ENCODE measurements at places on chromosomes 6 and 20.

DNA sequence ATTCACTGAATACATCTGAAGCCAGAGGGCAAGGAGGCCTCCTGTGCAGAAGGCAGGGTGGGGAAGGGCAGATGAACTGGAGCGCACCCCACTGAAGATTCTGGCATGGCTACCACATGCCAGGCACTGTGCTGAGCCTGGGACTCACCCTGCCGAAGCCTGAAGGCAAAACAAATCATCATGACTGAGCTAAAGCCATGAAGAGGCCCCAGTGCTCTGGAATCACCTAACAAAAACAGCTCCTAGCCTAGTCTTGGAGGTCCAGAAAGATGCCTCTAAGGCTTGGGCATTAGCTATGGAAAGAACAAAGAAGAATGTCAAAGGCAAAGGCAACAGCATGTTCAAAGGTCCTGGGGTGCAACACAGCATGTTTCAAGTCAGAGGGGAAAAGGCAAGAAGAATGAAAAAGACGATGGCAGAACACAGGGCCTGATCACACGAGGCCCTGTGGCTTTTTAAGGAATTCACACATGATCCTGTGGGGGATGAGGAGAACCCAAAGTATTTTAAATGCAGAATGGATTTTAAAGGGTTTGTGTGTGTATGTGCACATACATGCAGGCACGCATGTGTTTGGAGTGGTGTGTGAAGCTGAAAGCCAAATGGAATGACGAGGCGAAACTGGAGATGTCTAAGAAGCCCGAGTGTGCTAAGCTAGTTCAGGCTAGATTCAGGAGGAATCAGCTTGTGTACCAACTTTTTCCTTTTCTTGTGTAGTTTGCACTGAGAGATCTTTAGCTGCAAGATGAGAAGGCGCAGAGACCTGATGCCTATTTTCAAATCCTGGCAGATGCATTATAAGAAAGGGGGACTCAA, 261.4 kb downstream of the ZNF217 start:
- DNase-seq = no peak

DNA sequence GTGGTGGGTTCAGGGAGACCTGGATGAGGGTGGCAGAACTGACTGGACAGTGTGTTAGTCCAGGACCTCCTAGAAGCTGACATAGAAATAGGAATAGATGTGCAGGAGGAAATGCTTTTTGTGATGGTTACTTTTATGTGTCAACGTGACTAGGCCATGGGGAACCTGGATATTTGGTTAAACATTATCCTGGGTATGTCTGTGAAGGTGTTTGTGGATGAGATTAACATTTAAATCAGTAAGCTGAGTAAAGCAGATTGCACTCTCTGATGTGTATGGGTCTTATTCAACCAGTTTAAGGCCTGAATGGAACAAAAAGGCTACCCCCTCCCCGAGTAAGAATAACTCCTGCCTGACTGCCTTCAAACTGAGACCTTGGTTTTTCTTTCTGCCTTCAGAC, 219.3 kb downstream of the DHX35 start:
- no peak for DNase-seq

DNA sequence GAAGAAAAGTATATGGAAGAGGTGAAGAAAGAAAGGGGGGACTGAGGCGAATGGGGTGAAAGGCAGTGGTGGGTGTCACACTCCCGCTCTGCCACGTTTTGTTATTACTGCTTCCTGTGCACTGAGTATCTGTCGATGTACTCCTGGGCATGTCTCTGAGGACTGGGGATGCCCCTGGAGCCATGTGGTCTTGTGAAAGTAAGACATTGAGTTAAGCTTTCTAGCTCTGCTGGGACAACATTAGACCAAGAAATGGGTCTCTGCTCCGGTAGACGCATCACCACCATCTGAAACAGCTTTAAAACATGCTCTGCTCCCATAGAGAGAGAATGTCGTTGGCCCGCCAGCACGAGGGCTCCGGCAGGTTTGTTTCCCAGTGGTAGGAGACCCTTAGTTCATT, 40.0 kb downstream of the IRF4 start:
- DNase-seq = no peak

DNA sequence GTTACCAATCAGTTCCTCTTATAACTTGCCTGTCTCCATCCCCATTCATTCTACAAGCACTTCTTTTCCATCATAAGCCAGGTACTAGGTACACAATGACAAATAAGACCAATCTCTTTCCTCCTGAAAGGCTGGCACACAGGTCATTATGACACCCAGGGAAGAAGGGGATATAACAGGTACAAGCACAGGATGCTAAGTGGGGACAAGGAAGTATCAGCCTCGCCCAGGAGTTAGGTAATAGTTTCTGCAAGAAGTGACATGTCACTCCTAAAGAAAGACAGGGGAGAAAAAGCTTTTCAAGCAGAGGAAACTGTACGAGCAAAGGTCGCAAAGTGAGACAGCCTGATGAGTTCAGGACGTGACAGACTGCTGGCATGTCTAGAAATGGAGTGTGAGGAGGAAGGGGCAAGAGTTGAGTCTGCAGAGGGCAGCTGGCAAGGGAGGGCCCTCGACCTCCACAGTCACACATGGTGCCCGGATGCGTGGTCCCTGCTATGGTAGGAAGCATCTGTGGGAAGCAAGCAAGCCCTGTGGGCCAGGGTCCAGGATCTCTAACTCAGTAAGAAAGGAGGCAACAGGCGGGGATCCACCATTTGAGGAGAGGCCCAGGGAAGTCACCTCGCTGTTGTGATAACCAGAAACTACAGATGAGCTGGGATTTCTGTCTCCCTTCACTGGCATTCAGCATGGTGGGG, 40.4 kb downstream of the GPLD1 start:
- no peak for DNase-seq

- DNase-seq = no peak
Observed at GRCh38 chr6:20707870-20708269, 173.6 kb downstream of the CDKAL1 start.

DNA sequence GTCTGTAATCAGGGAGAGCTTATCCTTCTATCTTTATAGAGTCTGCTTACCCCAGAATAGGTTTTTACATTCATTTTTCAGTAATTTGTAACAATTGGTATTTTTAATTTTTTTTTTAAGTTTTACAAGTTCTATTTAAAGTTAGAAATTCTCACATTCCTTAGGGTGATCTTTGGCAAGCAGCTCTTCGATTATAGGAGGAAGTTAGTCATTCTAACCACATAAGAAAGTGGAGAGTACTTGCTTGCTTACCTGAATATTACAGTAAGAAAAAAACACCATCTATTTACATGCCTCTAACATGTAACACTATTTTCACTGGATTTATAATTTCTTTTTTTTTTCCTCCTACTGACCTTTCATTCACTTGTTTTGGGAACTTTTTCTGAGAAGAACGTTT, 6.7 kb downstream of the TSHZ2 start:
- DNase-seq = no peak

- no peak for DNase-seq
Observed at GRCh38 chr20:61844621-61845020, 221.1 kb downstream of the TAF4 start.

DNA sequence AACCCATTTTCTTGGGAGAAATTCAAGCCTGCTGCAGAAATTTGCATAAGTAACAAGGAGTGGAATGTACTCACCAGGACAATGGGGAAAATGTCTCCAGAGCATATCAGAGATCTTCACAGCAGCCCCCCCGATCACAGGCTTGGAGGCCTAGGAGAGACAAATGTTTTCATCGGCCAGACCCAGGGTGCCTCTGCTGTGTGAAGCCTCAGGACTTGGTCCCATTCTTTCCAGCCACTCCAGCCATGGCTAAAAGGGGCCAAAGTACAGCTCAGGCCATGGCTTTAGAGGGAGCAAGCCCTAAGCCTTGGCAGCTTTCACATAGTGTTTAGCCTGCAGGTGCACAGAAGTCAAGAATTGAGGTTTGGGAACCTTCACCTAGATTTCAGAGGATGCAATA, 1463.0 kb downstream of the HACE1 start:
- DNase-seq = no peak

DNA sequence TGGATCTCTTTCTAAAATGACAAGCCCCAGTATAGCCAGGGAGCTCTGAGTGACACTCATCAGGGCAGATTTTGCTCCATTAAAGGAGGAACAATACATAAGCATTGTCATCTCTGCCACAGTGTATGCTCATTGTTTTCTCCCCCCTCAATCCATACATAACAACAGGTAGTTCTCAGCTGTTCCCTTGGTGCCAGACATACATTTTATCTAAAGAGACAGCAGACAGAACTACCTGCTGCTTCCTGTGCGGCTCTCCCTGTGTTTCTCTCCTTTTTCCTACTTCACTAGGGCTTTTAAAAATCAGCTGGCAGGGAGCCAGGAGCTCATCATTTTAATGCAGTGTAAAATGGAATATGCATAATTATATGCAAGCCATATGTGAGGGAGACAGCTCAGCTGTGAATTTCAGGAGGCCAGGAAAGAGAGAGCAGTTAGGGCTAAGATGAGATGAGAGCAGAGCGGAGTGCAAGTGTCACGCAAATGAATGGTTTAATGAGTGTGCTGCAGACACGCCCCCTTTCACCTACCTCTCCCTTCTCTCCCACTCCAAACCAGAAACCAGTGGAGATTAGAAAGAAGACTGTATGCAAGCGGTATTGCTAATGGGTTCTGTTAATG, 96.0 kb downstream of the SOBP start:
- DNase-seq = no peak

DNA sequence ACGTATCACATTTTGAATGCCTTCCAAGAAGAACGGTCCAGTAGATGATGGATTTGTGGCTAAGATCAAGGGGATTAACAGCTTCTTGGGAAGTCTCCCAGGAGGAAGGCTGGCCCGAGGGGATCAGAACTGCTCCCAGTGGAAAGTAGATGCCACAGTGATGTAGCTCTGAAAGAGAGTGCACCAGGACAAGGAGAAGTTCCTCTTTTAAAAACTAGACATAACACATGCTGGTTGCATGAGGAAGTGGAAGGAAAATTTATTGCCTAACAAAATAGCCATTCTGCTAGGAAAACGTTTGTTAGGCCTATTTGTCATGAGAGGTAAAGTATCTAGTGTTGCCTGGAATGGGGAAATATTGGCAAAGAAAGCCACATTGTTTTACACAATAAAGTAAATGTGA, 87.8 kb downstream of the CDH26 start:
- no peak for DNase-seq

GRCh38 chr6:89596484-89596883, 42.1 kb downstream of the LYRM2 start:
- no peak for DNase-seq

- DNase-seq = no peak
Observed at GRCh38 chr6:133704371-133704770, 184.5 kb upstream of the TCF21 start.

DNA sequence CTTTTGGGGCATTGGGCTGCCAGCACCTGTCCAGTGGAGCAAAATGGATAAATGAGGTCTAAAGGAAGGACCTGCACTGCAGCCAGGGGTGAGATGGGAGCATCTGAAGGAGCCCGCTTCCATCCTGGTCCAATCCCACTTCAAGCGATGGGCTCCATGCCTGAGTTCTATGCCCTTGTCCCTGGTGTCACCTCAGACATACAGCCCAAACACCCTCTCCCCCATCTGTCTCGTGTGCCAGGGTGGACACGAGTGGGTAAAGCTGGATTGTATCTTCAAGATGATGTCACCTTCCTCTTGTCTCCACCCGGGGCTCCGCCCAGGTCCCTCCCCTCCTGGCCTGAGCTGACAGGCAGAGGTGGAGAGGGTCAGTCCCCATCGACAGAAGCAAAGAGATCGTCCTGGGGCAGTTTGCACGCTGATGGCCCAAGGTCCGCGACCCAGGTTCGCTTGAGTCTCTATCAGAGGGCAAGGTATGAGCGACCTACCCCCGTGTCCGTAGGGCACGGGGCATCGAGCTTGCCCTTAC, 544 bp downstream of the SMIM29 start:
- no peak for DNase-seq

GRCh38 chr20:6525447-6526303, 241.8 kb upstream of the BMP2 start:
- DNase-seq = no peak

DNA sequence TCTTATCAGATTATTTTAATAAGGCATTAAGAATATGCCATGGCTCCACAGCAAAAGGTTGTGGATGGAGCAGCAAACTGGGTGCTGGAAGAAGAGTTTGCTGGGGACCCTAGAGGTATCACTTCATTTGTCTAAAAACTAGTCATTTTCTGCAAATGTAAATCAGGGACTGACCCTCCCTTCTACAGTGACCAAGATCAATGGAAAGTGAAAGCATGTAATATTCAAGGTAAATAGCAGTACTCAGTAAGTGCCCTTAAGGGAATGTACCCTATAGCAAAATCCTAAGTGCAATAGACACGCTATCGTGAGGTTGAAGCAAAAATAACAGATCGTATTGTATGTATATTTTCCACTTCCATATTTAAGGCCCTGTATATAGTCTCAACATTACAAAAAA, 38.7 kb downstream of the TRDN start:
- no peak for DNase-seq

DNA sequence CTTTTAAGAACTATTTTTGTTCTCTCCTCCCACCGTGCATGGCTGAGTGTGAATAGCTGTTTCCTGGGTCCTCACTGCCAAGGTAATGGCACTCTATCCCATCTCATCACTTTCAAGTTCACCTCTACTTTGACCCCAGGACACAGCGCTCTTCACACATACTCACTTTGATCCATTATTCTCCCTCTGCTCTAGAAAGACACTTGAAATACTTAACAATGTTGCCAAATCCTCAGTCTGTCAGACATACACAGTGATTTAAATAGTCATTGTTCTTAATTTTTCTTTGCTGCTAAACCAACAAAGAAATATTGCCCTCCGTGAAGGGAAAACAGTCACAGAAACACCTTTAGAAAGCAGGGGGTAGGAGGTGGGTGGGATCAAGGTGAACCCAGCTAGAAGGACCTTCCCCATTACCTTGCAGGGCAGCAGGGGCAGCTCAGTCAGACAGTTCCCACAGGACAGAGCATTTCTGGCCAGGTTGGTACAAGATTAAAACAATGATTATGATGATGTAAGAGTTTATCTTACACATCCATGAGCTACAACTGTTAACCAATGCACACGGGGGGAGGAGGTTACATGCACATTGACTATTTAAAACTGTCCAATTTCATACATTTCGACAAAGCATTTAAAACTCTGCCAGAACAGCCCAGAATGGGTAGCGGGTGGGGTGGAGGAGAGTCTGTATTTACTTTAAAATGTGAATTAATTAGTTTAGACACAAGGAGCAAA, 2.4 kb downstream of the SLC22A23 start:
- no peak for DNase-seq

DNA sequence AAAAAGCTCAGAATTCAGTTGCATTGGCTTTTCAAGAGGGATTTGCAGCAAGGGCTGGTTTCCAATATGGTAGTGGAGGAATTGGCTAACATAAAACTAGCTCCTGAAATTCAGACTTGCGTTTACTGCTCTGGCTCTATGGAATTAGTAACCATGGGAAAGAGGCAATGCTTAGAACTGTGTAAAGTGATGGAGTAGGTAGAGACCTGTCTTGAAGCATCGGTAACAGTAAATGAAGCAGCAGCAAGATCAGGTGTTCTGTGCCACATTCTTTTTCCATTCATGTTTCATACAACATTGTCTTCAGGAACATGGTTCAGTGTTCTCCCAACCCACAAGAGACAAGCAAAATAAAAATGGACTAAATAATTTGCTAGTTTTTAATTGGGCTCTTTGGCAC, 6.5 kb downstream of the IRF4 start:
- DNase-seq = no peak

Data from nucleus accumbens (tissue), 56 donors.